Epithelial cell of proximal tubule (primary cell): ENCODE measurements at places on chromosomes 1 and 21.

DNA sequence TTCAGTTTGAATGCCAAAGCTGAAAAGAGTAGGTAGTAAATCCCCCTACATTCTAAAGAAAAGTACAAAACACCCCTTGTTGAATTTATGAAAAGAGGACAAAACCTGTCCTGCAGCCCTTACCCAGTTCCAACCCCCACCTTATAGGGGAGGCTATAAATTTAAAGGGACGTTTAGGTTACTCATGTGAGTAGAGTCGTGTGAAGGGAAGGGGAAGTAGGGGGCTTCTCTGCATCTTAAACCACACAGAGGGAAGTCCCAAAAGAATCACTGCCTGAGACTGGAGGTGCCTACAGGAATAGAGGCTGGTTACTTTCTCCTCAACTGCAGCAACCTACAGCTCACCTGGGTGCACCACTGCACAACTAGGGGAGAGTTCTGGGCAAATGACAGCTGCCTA is 36.7 kb upstream of the KIRREL1 start:
- DNase-seq, result no peak

DNA sequence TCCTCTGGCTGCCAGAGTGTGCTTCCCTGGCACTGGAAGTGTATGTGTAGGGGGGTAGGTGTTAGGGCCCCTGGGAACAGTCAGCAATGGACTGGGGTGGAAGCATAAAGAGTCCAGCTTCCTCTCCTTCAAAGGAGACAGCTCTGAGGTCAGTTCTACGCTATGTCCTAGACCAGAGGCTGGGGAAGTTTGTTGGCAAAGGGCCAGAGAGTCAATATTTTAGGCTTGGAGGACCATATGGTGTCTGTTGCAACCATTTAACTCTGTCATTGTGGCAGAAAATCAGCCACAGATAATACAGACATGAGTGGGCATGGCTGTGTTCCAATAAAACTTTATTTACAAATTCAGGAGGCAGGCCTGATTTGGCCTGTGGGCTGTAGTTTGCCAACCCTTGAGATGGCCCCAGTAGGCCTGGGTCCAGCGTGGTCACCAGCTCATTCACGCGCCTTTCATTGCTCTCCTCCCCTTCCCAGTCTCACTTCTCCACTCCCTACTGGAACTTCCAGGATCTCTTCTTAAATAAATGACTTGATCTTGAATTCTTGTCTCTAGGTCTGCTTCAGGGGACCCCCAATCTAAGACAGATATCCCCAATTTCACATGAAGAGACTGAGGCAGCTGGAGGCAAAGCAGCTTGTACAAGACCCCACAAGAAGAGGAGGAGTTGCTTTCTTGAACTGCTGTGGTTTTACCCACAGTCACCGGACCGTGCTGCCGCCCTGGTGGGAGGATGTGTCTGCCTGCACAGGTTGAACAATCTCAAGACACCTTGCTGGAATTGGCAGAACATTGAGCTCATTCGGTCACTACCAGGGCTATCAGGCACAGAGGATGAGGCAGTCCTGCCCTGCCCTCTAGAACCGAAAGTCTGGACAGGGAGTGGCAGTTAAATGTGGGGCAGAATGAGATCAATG is 162.4 kb upstream of the POU3F1 start:
- no peak for DNase-seq

DNA sequence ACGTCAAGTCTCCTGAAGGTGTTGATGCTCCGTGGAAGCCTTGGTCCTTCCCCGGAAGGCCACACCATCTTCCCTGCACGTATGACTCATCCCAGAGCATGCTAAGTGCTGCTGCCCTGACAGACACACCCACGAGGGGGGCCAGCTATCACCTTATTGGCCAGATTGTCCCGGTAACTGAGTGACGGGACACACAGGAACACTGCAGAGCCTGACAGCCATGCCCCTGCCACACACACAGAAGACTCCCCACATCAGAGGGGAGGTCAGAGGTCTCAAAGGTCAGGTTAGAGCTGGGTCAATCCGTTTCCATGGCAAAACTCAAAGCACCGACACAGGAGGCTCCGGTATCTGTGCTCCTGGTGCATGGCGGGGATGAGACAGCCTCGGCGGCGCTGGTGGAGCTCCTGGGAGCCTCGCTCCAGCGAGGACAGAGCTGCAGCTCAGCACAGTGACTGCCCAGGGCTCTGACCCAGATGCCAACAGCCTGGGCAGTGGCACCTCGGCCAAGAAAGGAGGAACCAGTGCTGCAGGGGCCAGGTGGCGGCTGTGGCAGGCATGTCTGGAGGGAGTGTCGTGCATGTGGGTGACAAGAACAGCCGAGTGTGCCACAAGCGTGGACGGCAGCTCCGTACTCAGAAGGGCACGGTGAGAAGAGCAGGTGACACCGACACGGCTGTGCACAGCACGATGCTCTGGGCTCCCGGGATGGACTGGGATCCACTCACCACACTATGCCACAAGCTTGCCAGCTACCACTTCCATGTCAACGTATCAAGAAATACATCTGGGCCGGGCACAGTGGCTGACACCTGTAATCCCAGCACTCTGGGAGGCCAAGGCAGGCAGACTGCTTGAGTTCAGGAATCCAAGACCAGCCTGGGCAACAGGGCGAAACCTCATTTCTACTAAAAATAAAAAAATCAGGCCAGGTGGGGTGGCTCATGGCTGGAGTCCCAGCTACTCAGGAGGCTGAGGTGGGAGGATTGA is 14.8 kb upstream of the TMEM240 start:
- DNase-seq, result no peak

DNA sequence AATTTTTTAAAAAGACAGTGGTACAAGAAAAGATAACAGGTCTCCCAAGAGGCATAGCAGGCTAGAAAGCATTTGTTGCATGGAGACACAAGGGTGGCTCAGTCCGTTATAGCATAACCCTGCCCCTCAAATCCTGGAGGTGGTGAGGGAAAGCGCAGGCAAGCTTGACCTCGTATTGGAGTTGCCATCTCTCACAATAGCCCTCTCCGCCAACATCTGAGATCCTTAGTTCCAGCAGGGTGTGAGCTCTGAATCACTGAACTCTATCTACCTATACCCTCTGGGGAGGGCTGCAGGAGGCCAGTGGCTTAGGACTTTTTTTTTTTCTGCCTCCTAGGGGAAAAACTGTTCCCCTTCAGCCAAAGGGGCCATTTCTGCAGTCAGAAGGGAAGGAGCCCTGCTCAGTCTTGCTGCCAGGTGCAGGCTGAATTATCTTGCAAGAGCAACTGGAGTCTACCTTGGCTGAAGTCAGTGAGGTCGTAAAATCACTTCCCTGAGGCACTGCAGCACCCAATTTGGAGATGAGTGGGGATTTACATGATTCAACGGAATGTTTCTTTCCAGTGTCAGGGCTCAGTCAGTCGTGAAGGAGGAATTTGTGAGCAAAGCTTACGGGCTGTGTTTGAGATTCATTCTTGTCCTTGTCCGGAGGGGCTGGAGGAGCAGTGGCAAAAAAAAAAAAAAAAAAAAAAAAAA is 17.2 kb upstream of the C8A start:
- peak; percentile 90 for DNase-seq

DNA sequence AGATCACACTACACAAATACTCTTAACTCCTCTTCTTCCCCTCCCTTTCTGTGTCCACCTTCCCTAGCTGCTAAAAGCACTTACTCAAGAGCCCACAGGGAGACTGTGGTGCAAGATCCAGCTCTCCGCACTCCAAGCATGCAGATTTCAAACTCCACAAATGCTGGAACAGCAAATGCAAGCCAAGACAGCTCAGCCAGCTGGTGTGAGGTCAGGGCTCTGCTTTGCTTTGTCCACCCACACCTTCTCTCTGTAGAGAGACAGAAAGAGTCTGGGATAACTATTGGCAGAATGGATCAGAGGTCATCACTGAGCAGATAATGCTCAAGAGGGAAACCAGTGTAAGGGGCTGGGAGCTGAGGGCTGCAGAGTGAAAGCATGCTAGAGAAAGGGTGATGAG is 45.2 kb upstream of the DPT start:
- no peak for DNase-seq

GRCh38 chr1:170874671-170875070 is 60.7 kb upstream of the MROH9 start:
- no peak for DNase-seq

GRCh38 chr21:37564341-37564923 is 197.9 kb downstream of the DYRK1A start:
- peak; percentile 82 for DNase-seq

- DNase-seq, result no peak
Observed at GRCh38 chr1:244454412-244454811, 2.7 kb upstream of the ADSS2 start.

GRCh38 chr1:83516369-83516768 is 482.6 kb downstream of the TTLL7 start:
- DNase-seq, result no peak

DNA sequence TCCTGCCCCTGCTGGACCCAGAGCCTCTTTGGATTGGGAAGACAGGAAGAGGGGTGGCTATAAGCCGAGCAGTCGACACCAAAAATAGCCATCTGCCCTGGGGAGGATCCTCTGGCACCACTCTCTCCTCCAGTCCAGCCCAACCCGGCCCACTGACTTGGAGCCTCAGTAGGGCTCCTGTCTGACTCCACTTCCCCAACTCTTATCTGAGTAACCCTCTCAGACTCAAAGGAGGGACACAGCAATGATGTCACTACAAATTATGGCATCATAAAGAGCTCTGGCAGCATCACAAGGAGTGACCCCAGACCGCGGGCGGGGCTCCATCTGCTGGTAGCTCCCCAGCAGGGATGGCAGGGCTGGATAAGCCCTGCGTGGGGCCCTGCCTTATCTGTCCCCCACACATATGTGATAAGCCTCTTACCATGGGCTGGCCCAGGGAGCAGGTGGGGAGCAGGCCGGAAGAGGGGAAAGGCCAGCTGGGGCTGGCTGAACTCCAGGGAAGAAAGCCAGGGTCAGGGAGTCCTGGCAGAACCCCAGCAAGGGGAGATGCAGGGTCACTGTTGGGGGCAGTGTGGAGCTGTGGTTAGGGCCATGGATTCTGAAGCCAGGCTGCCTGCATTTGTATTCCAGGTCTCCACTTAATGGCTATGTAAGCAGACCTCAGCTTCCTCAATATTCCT is 4.6 kb upstream of the SLC6A9 start:
- DNase-seq, result no peak

GRCh38 chr21:41810597-41810932 is 43.7 kb upstream of the RIPK4 start:
- no peak for DNase-seq

DNA sequence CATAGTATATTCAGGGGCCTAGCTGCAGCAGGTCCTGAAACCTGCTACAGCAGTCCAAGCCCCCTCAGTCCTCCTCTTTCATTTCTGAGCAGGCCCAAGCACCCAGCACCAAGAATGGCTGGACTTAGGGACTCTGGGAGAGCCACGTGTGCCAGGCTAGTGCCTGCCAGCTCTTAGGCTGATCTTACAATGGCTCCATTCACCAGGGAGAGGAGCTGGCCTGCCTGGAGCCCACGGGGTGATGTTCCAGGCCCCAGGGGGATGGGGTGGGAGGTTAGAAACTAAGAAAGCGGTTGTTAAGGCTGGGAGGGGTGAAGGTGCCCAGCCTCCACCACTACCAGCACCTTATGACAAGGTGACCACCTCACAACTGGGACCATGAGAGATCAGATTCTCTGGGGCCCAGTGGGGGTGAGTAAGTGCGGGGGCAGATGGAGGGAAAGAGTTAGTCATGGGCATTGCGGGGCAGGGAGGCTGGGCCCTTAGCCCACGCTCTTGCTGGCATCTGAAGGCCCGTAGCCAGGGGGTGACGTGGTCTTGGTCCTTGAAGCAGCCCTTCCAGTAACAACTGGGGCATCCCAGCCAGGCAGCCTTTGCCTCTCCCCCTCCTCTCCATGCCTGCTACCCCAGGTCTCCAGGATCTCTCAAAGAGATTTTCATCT is 30.3 kb upstream of the CLIC4 start:
- DNase-seq, result no peak

- DNase-seq, result no peak
Observed at GRCh38 chr1:24481843-24482610, 20.6 kb upstream of the RCAN3 start.

GRCh38 chr1:119321666-119322419 is 46.7 kb upstream of the HAO2 start:
- DNase-seq, result no peak

DNA sequence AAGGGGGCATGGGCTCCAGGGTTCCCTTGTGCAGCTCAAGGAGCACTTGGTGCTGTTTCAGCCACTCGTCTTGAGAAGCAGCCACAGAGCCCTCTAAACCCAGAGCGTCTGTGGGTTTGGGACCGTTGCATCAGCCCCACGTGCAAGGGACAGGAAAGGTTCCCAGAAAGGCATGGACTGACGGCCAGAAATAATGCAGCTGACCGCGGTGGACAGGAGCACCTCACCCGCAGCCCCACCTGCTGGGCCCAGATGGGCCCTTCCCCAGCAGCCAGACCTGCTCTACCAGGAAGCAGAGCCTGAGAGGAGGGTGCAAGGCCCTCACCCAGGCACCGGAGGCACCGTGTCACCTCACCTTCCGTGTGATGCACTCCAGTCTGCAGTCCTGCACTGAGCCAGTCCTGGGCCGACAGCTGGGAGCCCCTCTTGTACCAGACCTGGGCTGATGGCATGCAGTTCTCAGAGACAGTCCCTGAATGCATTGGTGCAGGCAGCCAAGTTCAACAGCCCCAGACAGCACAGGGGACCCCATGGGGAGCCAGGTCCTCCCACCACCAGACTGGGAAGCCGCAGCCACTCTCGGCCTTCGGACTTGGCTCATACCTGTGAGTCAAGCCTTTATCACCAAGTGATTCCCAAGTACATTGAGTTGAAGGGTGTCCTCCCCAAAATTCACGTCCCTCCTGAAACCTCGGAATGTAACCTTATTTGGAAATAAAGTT is 4.8 kb upstream of the TFF3 start:
- no peak for DNase-seq

DNA sequence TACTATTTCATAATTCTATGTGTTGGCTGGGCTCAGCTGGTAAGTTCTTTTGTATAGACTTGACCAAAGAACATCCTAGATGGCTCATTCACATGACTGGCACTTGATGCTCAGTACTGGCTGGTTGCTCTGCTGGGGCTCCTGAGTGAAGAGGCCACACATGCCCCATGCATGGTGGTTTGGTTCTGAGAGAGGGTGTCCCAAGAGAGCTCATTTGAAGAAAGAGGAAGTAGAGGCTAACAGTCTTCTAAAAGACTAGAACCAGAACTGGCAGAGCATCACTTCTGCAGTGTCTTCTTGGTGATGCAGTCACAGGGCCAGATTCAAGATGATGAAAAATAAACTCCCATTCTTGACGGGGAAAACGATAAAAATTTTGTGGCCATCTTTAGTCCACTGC is 5.2 kb upstream of the BACH1 start:
- no peak for DNase-seq
